ENCODE measurements at places on chromosomes 2 and 18.

GRCh38 chr2:173229086-173229485 is 125.6 kb upstream of the CDCA7 start:
- no peak for DNase-seq

DNA sequence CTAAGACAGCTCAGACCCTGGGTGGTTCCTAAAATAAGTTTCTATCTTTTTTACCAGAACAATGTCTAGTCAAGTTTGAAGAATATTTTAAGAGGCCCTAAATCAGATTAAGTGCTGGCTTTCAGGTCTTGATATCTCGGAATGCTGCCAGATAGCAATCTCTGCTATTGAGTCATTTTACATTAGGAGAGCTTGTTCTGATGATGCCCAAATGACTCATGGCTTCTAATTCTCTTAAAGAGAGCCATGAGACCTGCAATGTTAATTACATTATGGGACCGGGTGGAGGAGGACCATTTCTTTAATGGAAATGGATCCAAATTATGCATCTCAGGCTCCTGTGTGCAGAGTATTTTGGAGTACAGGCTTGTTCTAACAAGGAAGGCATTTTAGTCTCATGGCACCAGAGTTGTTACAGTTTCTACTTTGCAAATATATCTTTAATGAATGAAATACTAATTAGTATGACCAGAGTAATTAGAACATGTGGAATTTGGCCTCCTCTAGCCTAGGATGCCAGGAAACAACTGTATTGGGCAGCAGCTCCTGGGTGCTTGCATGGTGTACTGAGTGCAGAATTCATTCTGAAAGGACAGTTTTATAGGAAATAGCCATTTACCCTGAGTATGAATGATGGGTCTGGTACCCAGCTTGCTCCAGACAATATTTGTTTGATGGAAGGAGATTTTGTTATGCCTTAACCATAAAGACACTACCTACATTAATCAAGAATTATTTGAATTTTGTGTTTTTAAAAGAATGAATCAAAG is 94.0 kb upstream of the SULT1C3 start:
- no peak for DNase-seq

GRCh38 chr2:206354129-206354528 is 79.7 kb downstream of the ZDBF2 start:
- no peak for DNase-seq

DNA sequence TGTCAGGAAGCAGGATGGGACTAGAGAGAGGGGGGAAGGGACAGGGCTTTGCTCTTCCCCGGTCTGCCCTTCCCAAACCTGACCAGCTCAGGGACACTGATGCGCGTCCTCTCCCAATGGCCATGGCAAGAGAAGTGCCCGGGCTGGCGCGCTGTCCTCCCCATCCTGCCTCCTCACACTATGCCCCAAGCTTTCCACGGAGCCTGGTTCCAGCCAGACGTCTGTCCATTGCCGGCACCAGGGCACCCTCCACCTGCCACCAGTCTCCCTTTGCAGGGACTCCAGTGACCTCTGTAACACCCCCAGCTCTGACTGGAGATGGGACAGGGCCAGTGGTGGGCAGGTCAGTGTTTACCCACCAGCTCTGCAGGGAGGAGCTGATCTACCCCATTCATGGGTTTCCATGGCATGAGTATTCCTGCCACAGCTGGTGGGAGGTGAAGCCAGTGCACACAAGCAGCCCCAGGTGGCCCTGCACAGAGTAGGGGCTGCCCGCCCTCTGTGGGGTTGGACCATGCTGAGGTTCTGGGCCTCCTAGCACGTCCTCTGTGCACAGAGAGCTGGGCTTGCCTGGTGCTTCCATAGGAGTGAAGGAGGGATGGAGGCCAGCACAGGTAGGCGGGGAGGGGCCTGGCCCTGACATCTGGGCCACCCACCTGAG is 109.5 kb downstream of the PXDN start:
- DNase-seq: no peak

DNA sequence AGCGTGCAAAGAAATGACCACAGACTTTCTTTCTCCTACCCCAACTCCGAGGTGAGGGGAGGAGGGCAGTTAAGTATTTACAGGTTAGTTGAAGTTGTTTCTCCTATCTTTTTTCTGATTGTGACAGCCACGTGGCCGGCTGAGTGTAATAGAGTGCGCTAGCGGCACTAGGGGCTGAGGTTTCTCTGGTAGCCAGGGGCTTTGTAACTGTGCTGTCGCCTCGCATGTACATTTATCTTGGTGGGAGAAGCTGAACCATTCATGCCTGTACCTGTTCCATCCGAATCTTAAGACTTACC is 214.1 kb upstream of the STON1 start:
- DNase-seq: no peak

- DNase-seq: no peak
Observed at GRCh38 chr2:143668234-143668633, 539.0 kb downstream of the ARHGAP15 start.

DNA sequence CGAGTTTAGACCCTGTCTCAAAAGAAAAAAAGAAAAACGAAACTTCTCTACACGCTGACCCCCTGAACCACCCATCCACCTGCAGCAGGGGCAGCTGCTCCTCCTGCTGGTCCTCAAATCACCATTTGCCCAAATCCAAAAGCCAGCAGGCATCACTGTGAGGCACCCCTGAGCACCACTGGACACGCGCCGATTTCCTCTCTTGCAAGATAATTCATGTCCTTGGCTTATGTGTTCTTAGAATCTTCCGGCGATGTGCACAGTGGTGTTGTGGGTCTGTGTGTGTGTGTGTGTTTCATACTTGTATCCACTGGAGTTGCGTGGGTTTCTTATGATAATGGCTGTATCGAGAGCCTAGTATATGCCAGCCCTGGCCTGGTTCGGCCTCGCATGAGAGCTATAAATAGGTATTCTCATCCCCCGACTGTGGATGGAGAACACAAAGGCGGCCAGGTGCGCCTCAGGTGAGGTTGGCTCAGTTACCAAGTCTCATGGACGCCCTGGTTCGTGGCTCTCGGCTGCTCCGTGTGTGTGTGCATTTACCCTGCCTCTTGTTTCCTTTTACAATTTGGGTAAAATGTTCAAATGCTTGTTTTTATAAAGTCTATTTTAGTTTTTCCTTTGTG is 235.5 kb downstream of the HDAC4 start:
- no peak for DNase-seq

DNA sequence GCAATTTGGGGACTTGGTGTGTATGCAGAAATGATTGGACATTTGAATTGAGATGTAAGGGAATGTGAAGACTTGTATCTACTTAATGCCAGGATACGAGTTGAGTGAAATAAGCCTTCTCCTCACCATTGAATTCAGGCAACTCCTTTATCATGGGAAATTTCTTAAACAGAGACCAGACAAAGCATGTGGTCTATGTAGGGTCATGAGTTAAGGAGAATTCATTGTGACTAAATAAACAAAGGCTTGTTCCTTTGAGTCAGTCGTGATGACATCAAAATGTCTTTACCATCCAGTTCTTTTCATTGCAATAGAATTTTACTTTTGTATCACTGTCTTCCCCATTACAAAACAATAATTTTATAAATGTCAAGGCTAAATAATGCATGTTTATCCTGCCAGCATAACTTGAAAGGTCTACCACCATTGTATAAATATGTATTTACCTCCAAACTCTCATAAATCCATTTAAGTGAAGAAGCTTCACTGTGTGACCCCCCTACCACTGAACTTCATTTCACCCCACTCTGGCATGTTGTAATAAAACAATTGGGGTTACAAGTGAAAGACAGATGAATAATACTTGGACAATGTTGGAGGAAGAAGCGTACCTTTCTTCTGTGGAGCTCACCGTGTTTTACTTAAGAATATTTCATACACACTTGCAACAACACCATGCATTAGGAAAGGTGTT is 149.4 kb downstream of the EPHA4 start:
- DNase-seq: no peak

GRCh38 chr2:213251618-213252017 is 32.6 kb upstream of the SPAG16 start:
- DNase-seq: no peak

- no peak for DNase-seq
Observed at GRCh38 chr2:233480490-233481202, 85.9 kb downstream of the USP40 start.

DNA sequence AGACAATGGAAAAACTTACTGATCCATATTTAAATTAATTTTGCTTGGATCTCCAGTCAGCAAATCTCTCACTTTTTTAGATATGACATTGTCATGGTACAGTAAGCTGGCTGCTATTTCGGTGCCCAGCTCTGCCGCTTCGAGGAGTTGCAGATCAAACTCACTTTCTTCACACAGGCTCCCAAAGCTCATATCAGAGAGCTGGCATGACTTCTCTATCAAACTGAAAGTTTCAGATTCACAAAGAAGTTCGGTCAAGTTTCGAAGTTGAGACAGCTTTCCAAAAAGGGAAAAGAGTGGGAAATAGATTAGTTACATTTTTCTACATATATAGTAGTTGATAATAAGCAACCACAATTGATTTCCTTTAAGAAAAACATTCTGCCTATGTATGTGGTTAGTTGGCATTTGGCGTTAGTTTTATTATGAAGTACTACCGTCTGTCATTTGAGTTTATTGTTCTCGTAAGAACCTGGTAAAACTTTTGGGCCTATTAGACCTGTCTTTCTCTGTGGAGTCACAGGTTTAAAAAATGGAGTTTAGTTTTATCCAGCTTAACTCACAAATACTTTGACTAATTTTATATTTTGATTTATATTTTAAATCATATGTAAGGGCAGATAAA is 118.8 kb downstream of the ABCA12 start:
- DNase-seq: no peak

- no peak for DNase-seq
Observed at GRCh38 chr2:10777842-10778723, 34.5 kb downstream of the PDIA6 start.

GRCh38 chr2:7588295-7588694 is 671.1 kb downstream of the RNF144A start:
- no peak for DNase-seq

DNA sequence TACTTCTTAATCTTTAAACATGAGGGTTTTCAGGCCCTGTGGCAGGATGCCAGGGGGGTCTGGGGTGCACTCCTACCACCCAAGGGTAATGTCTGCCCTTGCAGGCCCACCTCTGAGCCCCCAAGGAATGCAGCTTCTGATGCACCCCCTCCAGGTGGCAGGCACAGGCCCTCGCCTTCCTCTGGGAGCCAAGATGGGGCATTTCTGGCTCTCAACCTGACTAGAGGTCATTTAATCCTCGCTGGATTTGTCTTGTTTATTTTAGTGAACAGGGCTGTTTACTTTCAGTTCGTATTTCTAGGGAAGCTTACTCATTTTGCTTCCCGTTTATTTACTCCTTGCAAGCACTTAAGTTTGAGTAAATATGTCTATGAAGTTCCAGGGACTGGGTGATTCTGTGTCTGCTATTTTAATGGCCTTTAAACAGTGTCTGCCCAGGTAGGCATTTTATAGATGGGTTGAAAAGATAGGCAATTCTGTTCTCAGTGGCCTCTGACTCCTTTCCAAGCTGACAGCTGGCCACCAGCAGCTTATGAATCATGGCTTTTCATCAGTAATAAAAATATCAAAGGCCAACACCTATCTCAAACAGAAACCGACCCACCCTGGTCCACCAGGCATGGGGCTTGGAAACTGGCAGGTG is 11.1 kb upstream of the DNPEP start:
- no peak for DNase-seq

DNA sequence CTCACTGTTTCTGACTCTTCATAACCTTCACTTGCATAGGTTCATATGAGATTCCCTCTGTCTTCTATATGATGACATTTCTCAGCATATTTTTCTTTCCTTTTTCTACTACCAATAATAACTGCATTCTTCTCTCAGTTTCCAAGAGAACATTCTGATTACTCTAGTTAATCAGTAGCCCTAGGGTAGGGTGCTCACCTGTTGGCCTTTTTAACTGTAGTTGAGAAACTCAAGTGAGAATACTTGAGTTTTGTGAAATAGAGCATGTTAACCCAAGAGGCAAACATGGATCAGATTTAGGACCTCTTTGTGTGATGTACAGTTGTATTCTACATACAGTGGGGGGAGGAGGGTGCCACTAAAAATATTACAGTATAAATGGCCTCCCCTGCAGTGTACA is 308.0 kb downstream of the CMPK2 start:
- DNase-seq: no peak

DNA sequence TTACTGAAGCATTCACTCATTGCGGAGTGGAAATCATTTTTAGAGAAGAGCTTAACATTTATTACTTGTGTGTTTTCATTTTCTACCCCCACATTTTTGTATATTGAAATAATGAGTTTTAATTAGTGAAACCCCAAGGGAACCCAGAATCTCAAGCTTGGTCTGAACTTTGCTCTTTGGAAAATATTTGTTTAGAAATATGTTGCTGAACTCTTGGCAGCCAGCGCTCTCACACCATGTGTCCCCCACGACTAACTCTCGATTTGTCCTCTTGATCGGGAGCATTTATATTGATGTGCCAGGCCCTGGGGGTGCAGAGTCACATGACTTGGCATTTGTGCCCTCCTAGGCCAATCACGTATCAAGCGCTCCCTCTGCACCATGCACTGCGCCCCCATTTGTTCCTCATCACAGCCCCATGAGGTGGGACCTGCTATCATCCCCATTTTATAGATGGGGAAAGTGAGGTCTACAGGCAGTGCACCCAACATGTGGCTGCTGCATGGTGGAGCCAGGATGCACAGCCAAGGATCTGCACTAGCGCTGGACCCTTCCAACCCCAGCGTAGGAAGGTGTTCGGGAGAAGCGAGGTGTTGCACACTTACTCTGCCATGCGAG is 149.7 kb downstream of the NCK2 start:
- DNase-seq: no peak

GRCh38 chr2:38754506-38754905 is 3.3 kb upstream of the SRSF7 start:
- no peak for DNase-seq

DNA sequence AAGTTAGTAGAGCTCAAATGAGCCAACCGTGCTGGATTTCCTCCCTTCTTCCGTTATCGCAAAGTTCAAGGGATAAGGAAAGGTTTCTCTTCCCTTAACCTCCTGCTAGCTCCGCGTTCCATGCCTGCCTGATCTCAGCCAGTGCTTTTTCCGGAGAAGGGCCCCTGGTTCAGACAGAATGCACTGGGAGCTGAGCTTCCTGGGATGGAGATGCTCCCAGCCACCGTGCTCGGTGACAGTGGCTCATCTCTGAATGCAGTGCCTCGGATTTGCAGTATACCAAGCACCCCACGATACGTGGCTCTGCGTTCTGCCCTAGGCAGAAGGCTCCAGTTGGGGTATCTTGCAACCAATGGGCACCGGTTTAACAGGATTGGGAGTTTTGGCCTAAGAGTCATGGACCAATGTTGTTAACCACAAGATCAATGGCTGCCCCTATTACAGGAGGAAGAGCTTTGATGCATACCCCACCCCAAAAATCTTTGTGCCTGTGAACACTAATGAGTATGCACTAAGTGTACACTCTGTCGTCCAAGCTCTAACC is 876 bp downstream of the CNTNAP5 start:
- no peak for DNase-seq
